ENCODE measurements at places on chromosomes 16 and 17.

GRCh38 chr16:12142157-12142556 lies 165.6 kb downstream of the SNX29 start:
- no peak for DNase-seq

DNA sequence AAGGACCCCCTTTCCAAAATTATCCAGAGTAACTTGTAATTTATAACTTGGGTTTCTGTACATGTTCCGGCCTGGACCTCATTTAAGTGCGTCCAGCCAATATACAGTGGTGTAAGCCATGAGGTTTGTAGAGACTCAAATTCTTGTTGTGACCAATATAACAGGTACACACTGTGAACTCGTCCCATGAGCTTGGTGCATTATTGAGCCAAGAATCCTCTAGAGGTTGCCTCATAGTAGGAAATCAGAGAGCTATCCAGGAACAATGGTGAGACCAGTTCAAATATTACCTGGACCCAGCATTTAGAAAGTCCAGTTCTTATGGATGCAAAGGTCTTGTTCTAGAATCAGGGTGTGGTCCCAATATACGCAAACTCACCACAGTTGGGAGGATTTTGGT lies 138.2 kb downstream of the NPIPB5 start:
- no peak for DNase-seq

GRCh38 chr16:973366-973765 lies 2.6 kb upstream of the LMF1 start:
- DNase-seq = no peak

DNA sequence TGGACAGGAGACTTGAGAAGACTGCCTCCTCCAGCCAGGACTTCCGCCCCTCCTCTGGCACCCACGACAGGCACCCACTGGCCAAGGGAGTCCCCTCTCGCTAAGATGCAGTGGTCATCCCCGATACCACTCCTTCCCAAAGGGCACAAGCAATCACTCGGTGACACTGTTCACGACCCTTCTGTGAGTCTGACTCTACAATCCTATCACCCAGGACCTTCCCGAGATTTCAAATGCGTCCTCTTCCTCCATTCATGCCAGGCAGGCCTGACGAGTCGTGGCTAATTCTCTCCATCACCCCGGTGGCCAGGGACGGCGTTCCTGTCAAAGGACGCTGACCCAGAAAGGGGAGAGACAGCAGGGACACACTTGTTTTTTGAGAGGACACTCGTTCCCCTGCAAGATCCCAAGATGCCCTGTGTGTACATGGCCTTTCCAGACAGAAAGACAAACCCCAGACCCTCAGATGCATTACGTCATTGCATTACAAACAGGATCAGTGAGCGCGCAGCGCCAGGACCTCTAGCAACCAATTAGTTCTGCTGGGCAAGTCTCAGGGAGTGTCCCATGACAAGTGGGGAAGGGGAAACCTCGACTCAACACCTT lies 12.2 kb downstream of the FBXO31 start:
- DNase-seq = no peak

- DNase-seq = peak; percentile 24
Measured at GRCh38 chr16:78761427-78761826, 662.0 kb downstream of the WWOX start.

DNA sequence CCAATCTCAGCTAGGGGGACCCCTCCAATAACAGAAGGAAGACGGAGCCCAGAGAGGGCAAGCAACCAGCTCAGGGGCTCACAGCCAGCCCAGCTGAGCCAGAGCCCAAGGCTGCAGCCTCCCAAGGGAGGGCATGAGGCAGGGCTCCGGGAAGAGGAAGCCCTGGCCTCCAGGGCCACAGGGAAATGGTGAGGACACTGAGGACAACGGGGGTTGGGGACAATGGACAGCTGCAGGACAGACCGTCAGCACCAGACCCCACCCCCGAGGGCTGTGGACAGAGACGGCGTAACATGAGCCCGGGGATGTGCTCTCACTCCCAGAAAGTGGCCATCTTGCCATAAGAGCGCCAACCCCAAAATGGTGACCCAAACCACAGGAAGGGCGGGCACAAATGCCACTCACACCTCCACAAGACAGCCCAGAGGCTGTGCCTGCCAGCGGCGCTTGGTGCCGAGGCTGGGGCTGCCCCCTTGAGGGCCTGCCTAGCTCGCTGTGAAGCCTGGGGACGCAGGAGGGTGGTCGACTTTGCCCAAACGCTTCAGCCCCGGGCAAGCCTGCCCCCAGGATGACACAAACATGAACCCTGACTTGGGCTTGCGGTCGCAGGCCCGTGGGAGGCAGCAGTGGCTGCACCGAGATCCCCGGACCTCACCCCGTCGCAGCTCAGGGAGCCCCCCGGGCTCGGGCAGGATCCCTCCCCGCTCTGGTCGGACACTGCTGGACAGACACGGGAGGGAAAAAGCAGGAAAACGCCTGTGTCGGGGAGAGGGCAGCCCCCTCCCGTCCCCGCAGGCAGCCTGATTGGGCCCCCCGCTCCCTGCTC lies 10.5 kb downstream of the PIMREG start:
- DNase-seq = no peak

Measured in stimulated activated CD8-positive, alpha-beta memory T cell treated with anti-CD3 and anti-CD28 coated beads, Interleukin-4, amount 100 ng/mL, for 24 hours (primary cell).